ENCODE measurements at places on chromosomes 3 and 15.

DNA sequence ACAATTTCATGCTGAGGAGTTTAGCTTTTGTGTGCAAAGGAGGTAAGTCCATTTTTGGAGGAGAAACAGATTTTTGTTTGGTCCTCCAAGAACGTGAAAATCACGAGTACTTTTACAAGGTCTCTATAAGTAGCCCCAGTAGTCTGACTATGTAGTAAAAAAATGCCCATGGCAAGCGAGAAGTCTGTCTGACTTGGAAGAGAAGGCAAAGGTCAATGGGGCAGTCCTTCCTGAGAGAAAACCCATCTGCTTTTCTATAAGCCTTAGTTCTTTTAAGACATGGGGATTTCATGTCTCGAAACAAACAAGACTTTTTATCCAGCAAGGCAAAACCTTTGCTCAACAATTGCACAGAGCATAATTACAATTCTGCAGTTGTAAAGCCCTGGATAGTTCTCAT, 183.2 kb downstream of the GAP43 start:
- no peak for DNase-seq

GRCh38 chr3:32681811-32682210, 3.2 kb upstream of the CNOT10 start:
- DNase-seq: no peak

GRCh38 chr15:39942101-39942752, 8.3 kb downstream of the EIF2AK4 start:
- DNase-seq: no peak

DNA sequence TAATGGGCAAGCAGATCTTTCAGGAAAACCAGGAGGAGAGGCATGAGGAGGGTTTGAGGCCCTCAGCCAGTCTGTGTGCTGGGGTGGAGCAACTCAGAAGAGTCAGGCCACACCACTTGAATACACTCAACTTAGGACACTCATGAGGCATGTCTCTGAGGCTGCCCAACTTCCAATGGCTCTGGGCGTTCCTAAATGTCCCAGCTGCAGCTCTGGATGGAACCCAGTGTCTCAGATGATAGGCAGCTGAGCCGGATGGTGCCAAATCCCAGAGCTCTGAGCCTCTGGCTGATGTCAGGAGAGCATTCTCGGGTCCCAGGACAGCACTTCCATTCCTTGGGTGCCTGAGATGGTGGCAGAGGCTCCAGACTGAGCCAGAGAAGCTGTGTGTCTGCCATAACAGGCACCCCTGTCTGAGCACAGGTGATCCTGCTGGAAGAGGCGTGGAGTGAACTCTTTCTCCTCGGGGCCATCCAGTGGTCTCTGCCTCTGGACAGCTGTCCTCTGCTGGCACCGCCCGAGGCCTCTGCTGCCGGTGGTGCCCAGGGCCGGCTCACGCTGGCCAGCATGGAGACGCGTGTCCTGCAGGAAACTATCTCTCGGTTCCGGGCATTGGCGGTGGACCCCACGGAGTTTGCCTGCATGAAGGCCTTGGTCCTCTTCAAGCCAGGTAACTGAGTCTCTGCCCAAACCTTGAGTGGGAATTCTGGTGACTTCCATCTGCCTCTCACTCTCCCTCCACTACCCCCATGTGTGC, 2.8 kb downstream of the NR2E3 start:
- DNase-seq: no peak

GRCh38 chr3:31423482-31423881, 109.2 kb upstream of the STT3B start:
- no peak for DNase-seq

GRCh38 chr15:85381850-85382751, 1.7 kb downstream of the AKAP13 start:
- DNase-seq: no peak

DNA sequence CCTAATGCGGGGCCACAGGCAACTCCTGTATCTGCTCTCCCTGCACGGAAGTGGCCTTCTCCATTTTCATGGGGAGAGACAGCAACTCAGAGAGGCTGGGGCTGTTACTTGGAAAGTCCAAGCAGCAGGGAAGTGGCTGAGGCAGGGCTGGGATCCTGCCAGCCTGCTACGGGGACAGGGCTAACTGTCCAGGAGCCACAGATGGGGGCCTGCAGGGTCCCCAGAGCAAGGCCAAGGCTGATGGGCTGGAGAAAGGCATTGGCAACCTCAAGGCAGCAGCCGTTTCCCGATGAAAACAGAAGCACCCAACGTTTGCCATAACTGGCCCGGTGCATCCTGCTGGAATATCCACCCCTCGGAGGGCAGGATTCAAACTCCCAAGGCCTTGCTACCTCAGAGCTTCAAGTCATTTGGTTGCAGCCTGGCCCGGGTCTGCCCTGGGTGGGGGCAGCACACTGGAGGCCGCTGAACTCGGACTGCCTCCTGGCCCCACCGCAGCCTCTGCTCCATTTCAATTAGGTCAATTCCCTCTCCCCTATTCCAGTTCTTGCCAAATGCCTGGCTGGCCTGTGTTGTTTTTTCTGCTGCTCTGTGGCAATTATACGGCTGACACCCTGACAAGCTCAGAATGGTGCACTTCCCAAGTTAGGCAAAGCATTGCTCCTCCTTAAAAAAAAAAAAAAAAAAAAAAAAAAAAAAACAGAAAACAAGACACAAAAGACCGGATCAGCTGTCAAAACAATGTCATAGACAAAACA, 143.5 kb downstream of the NUP210 start:
- no peak for DNase-seq

DNA sequence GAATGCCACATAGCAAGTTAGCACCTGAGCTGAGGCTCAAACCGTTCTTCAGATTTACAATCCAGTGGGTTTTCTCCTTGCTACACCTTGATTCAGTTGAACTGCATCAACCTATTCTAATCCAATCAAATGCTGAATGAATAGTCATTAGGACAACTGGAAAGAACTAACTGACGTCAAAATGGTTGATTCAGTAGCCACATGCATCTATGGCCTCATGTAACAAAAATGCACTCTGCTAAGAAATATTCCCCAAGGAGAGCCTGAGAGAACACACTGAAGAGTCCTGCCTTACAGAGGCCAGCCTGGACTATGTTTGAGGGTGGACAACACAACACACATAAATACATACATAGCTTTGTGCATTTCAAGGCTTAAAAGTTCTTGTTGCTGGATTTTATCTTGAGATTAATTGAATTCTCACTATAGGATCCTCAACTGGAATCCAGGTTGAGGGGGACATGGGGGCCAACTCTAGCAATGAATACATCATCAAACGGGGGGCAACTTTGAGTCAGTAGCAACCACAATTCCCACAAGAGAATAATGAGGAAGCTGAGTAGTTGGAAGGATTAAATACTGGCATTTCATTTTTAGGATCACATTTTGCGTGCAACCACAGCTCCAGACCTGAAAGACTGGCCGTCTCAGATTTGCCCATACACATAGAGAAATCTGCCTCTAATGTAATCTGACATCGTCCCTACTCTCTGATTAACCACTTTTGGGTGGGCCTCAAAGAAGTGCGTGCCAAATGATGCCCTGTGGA, 280.2 kb upstream of the ICE2 start:
- DNase-seq: no peak

- no peak for DNase-seq
Observed at GRCh38 chr15:100058458-100058857, 283.3 kb downstream of the ADAMTS17 start.

All from HuH-7.5 (cell line).